ENCODE measurements at places on chromosomes 7 and 10.

GRCh38 chr7:51680594-51681399 is 364.2 kb upstream of the COBL start:
- no peak for DNase-seq

GRCh38 chr7:155811560-155811894 is 736 bp downstream of the SHH start:
- DNase-seq, result no peak

GRCh38 chr7:98420966-98421612 is 20.2 kb upstream of the BAIAP2L1 start:
- peak; percentile 76 for DNase-seq

GRCh38 chr7:30168835-30169573 is 34.2 kb downstream of the MTURN start:
- DNase-seq, result no peak

DNA sequence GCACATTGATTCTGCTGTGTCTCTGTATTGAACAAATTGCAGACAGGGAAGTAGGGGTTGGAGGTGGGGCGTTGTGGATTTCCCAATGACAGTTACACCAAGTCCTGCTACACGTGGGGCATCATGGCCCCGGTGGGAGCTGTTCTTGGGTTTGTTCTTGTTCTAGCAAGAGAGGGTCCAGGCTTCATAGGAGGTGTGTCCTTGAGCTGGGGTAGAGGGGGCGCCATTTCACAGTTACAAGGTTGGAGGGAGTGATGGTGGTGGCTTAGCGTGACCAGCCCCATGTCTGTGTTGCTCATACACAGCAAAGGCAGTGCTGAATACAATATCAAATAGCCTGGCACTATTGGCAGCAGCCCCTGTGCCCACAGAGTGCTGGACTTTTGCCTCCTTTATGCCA is 15.7 kb downstream of the SH2D4B start:
- DNase-seq, result no peak

GRCh38 chr7:31761646-31762045 is 74.6 kb downstream of the PPP1R17 start:
- DNase-seq, result no peak

GRCh38 chr10:102691285-102692066 is 22.7 kb downstream of the ARL3 start:
- no peak for DNase-seq

DNA sequence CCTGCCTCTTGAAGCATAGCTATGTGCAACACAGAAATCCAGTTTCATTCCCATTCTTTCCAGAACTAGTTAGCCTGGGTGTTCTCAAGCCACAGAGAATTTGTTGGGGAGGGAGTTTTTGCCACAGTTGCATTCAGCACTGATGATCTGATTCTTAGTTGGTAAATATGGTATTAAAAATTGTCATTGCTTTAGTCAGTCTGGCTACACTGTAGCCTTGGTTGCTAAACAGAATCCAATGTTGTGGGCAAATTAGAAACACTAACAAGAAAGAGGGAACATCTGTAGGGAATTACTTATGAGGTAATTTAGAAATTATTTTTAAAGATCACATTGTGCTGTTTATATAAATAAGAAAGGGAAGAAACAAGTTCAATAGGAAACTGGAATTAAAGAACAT is 57.0 kb upstream of the CC2D2B start:
- no peak for DNase-seq

DNA sequence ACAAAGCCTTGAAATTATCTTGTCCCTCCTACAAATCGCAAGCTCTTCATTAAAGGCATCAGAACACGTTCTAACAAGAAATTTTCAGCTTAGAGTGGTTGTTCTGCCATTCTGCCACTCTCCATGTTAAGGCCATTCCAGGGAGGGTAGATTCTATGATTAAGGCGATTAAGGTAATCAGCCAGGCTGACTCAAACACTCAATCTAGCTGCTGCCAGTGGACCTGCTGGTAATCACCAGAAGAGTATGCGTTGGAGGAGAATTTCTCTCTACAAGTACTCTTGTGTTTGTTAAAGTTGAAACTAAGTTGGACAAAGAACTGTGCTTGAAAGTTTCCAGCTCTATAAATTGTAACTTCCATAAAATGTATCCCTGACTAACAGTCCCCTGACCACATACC is 149.2 kb upstream of the COL1A2 start:
- DNase-seq, result no peak

DNA sequence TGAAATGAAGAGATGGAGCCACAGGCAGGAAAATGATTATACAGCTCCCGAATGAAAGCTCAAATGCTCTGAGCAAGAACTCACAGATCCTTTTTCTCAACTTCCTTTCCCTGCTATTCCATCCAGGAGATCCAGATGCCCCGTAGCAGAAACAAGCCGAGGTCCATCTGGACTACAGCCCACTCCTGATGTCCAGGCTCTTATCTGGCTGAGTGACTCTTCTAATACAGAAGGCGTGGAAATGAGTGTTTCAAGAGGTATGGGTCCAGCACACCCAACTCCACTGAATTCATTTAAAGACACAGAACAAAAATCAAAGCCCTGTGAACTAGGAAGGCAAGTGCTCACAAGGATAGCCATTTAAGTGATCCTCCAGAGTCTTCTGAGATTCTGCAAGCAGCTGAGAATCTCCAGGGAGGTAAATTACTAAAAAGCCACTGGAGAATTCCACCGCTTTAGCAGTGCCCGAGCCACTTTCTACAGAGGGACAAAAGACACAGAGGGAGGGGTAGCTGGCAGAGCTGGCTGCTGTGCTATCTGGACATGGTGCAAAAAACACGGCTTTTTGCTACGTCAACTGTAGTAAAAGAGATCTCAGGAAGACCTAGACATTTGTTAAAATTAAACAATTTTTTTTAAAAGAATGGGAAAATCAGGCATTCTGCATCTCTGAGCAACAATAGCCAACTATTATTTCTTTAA is 24.5 kb downstream of the FAM171A1 start:
- DNase-seq, result no peak

DNA sequence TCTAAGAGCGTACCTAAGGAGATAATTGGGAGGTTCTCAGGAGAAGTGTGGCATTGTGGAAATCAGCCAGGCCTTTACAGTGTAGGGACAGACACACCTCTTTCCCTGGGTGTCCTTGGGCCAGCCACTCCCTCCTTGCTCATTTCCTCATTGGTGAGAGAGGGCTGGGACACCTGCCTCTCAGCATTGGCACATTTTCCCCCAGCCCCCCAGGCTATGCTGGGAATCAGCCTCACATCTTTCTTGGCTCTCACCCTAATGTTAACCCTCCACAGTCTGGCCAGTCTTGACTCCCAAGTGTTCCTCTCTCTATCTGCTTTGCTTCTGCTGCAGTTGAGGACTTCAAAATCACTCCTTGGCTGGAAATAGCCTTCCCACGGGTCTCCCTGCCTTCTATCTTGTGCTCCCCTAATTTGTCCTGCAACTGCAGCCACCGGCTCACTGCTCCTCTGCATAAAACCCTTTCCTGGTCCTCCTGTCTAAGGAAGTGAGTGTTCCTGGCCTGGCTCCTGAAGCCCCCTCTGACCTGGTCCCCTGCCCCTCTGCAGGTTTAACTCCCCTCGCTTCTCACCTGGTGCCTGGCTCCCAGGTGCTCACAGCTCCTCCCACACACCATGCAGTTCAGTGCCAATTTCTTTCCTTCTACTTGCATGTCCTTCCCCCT is 15.8 kb downstream of the TBXAS1 start:
- no peak for DNase-seq

DNA sequence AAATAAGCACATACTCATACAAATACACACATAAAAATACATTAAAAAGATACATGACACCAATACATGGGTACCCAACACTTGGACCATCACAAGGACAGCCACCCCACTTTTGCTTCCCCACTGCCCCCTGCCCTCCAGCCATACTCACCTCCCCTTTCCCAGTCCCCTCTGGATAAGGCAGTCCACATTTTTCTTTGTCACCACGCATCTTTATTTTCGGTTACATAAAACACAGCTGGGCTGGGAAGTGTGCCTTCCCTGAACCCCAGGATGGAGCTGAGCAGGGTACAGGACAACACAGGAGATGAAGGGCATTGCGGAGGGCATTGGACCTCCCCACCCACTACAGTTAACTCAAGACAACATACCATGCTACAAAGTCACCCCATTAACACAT is 1.1 kb upstream of the HOXA3 start:
- no peak for DNase-seq

DNA sequence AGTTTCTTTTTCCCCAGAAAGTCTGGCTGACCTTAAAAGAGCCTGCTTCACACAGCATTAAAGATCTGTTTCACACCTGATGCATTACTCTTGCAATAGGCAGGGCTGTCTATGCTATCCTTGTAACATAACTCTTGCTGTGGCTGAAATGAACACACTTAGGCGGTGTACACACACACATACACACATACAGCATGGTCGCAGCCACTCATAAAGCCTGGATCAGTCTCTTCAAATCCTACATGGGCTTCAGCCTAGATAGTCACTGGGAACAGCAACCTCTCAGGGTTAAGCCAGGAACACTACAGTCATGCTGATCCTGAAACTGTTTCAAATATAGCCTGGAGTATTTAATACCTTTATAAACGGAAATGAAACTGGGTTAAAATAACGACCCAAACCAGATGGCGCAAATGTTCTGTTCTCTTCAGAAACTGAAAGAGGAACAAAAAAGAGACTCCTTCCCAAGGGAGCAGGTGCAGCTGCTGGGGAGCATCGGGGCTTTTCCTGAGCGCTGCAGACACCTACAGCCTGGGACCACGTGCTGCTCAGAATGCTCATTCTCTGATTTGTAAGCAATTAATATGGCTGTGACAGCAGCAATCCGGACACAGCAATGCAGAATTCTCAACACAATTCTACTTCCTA is 61.0 kb upstream of the SFMBT2 start:
- DNase-seq, result peak; percentile 19

- no peak for DNase-seq
Observed at GRCh38 chr10:71736570-71736952, 17.0 kb upstream of the C10orf105 start.

GRCh38 chr7:28169230-28169629 is 11.4 kb downstream of the JAZF1 start:
- no peak for DNase-seq

GRCh38 chr10:6279540-6280267 is 77.0 kb downstream of the PFKFB3 start:
- DNase-seq, result no peak

GRCh38 chr10:24730811-24731210 is 7.1 kb upstream of the ARHGAP21 start:
- no peak for DNase-seq

DNA sequence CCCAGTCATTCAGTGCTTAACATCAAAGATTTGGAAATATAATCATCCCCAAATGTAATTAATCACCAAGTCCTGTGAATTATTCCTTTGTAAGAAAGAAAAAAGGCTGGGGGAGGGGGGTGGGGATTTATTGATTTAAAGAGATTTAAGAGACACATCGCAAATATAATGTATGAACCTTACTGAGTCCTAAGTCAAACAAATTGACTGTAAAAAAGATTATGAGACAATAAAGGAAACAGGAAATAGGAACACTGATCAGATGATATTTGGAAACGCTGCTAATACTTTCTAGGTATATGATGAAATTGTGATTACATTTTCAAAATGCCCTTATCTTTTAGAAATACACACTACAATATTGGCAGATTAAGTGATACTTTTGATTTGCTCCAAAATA is 92.5 kb downstream of the ATE1 start:
- no peak for DNase-seq

- DNase-seq, result no peak
Observed at GRCh38 chr7:232410-233248, 40.3 kb downstream of the FAM20C start.

- DNase-seq, result peak; percentile 84
Observed at GRCh38 chr10:80046629-80047441, 31.6 kb upstream of the TMEM254 start.

DNA sequence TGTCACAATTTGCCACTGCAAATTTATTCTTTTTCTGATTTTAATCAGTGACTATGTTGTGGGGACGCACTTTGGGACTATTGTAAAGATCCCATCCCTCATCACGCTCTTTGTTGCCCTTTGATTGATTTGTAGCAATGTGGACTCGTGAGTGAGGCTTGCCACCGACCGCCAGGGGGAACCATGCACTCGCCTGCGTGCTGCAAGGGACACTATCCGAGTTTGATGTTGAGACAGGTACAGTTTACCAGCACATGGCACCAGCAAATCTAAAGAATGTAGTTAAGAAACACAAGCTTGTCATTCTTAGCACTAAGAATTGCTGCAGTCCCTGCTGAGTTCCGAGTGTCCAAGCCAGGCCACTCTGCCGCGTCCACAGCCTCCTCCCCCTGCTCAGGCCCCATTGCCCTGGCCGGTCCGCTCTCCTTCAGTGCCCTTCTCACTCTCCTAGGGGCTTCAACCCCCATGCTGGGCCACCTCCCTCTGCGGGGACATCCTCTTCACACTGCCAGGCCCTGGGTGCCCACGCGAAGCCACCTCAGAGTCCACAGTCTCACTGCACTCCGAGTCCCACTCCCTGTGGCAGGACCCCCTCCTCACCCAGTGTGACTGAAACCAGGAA is 2.0 kb upstream of the SFTPA2 start:
- DNase-seq, result peak; percentile 74

DNA sequence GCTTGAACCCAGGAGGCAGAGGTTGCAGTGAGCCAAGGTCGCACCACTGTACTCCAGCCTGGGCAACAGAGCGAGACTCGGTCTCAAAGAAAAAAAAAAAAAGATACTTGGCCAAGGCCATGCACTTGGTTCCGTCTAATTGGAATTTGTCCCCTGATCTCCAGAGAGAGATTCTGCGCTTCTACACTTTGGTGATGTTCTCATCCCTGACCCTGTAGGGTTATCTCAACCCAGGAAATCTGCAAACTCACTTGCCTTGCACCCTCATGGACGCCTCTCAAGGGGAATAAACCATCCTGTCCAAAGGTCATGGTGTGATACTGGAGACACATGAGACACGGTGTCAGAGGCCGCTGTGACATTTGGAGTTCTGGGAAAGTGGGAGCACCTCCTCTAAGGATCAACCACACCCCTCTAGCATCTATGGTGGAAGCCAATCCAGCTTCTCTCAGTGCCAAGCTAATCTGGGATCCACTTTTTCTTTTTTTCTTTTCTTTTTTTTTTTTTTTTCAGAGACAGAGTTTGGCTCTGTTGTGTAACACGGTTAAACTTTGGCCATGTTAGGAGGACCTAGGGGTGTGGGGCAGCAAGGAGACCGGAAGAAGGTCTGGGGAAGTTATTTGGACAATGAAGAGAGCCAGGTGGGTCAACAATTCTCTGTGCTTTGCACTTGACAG is 7.8 kb upstream of the POR start:
- DNase-seq, result no peak

Measured in stimulated activated CD4-positive, alpha-beta T cell treated with anti-CD3 and anti-CD28 coated beads, Interleukin-15, amount 100 ng/mL, for 24 hours (primary cell).